A549 treated with CORT108297 at 1 μM for 4 hours (cell line): ENCODE measurements at places on chromosomes 5 and 9. TPM values are rescaled to one million over a fixed set of nuclear protein-coding genes. Genes with fewer than 3 reads are reported as not detected.

Gene SLC1A3
- total RNA-seq: 0.20 TPM in 1 of 5 replicates, not detected in the others

Gene PCDHB9
- 0.02 to 0.09 TPM (median 0.06 TPM) in 4 of 5 replicates, not detected in the other for total RNA-seq

Gene FOXD4L5
- total RNA-seq: 0.03 to 0.07 TPM (median 0.04 TPM) in 3 of 5 replicates, not detected in the others

Gene TAF1L
- total RNA-seq: 0.01 TPM in 1 of 5 replicates, not detected in the others

Gene GLDC
- total RNA-seq: 11.3 to 14.9 TPM (median 13.1 TPM) in 5 replicates

Gene GMCL2
- 0.02 TPM in 1 of 5 replicates, not detected in the others for total RNA-seq

Gene LCP2
- 0.06 TPM in 1 of 5 replicates, not detected in the others for total RNA-seq

Gene COX7C
- total RNA-seq: 580 to 770 TPM (median 635 TPM) in 5 replicates

Gene FCHSD1
- 6.9 to 13.2 TPM (median 10.0 TPM) in 5 replicates for total RNA-seq

Gene FSTL4
- 3.1 to 4.5 TPM (median 3.7 TPM) in 5 replicates for total RNA-seq

Gene VCAN
- total RNA-seq: 10.5 to 16.5 TPM (median 13.9 TPM) in 5 replicates

Gene FNBP1
- total RNA-seq: 12.4 to 15.4 TPM (median 14.0 TPM) in 5 replicates

Gene SPEF2
- 1.8 to 2.5 TPM (median 2.3 TPM) in 5 replicates for total RNA-seq

Gene TRIM36
- 1.5 to 2.2 TPM (median 2.0 TPM) in 5 replicates for total RNA-seq

Gene BARHL1
- total RNA-seq: 0.03 TPM in 1 of 5 replicates, not detected in the others

Gene DIMT1
- 40.2 to 44.7 TPM (median 41.5 TPM) in 5 replicates for total RNA-seq

Gene TYRP1
- 0.12 TPM in 1 of 5 replicates, not detected in the others for total RNA-seq

Gene MYORG
- total RNA-seq: 3.1 to 5.1 TPM (median 4.5 TPM) in 5 replicates

Gene ZCCHC9
- total RNA-seq: 26.2 to 30.4 TPM (median 26.8 TPM) in 5 replicates

Gene SLC22A4
- 4.0 to 4.9 TPM (median 4.3 TPM) in 5 replicates for total RNA-seq

Gene PDZD2
- total RNA-seq: 0.10 to 0.27 TPM (median 0.12 TPM) in 5 replicates

Gene BTNL8
- not detected in 5 replicates for total RNA-seq

Gene CMYA5
- 0.12 to 0.19 TPM (median 0.15 TPM) in 5 replicates for total RNA-seq

Gene FYB1
- total RNA-seq: 10.0 to 19.8 TPM (median 13.9 TPM) in 5 replicates

Gene PCDHB15
- total RNA-seq: 0.02 to 0.07 TPM (median 0.06 TPM) in 3 of 5 replicates, not detected in the others

Gene FAM151B
- total RNA-seq: 1.1 to 1.8 TPM (median 1.4 TPM) in 5 replicates

Gene WDR38
- 0.09 to 0.11 TPM (median 0.09 TPM) in 3 of 5 replicates, not detected in the others for total RNA-seq

Gene PCSK1
- 0.32 to 0.45 TPM (median 0.35 TPM) in 5 replicates for total RNA-seq
